ENCODE measurements at places on chromosomes 2 and 18.

GRCh38 chr2:177906041-177906718, 166.4 kb downstream of the PDE11A start:
- peak; percentile 54 for DNase-seq

DNA sequence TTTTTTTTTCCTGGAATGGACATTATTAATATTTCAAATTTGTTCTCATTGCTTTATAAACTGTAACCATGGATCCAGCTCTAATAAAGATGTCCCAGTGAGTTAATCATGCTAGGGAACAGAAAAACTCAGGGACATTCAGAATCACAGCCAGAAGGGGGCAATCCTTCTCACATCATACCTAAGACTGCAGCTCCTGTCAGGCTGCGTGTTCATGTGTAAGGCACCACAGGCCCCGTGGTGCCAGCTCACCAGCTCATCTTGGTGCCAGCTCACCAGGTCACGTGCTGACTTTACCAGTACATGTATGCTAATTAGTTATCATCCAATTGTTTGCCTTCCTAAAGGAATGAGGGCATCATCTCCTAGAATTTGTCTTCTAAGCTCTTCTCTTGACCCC, 84.7 kb upstream of the NEDD4L start:
- DNase-seq: no peak

- no peak for DNase-seq
Measured at GRCh38 chr18:36330435-36331052, 33.0 kb downstream of the FHOD3 start.

DNA sequence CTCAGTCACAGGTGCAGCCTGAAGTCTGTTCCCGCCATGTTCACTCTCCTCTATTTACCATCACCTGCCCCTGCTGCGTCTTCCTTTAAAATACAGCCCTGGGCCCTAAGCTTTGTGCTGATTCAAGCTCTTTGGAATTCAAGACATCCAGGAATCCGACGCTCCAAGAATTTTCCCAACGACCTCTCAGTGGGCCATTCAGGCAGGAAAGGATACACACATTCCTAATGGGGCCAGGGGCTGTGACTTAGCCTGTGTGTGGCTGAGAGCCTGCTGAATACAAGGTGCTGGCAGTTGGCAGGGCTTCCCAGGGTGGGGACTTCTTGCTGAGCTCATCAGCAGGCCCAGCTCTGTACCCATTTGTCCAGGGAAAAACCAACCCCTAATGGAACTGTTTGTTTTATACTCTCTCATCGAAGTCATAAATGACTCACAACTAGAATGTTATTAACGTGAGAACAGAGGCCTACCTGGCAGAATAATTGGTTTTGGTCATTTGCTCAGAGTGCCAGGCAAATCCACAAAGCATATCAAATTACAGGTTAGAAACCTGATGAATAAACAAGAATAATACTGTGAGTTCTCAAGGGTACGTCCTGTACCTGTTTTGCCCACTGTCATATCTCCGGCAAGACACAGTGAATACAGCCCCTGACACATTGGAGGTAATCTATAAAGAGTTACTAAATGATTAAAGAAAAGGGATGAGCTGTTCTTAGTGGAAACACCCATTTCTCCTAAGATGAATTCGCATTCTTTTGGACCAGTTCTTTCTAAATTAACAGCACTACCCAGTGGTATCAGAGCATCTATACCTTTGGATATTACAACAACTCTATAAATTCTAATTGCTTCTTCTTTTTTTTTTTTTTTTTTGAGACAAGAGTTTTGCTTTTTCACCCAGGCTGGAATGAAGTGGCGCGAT, 12.6 kb upstream of the KCMF1 start:
- no peak for DNase-seq

- no peak for DNase-seq
Measured at GRCh38 chr2:48183276-48183675, 277.0 kb upstream of the FBXO11 start.

- DNase-seq: no peak
Measured at GRCh38 chr2:42470706-42471105, 23.1 kb downstream of the KCNG3 start.

GRCh38 chr2:216632346-216632951, 771 bp upstream of the IGFBP2 start:
- no peak for DNase-seq

GRCh38 chr2:62254424-62255266, 58.7 kb downstream of the B3GNT2 start:
- DNase-seq: no peak

DNA sequence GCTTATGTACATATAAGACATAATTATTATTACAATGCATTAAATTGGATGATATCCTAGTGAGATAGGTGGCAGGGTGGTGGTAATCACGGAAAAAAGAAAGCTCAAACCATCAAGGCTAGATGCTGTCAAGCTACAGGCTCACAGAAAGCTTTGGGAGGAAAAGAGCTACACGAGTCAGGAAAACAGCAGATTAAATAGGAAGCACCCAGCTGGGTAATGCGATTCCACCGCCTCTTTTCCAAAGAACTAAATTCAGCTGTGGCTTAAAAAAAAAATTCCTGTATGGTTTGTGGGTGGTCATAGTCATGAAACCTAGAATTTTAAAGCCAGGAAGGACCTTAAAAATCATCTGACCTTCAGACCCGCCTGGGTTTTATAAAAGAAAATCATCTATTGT, 23.7 kb upstream of the PTPN4 start:
- no peak for DNase-seq

GRCh38 chr2:108228537-108228936, 11.2 kb upstream of the SULT1C3 start:
- DNase-seq: no peak

DNA sequence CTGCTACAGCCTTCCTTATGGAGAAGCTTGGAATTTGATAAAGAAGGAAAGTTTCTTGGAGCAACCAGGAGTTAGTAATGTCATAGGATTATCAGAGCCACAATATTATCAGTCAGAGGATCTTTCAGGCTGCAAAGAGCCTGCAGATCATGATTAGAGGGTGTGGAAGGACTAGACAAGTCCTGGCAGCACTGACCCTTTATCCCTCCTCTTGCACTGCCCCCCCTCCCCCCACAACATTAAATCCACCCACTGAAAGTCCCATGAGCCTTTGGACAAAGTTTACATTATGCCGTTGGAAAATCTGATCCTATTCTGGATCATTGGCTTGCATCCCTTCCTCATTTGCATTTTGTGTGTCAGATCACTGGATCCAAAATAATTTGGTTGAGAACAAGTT, 18.7 kb upstream of the IMPA2 start:
- DNase-seq: no peak

DNA sequence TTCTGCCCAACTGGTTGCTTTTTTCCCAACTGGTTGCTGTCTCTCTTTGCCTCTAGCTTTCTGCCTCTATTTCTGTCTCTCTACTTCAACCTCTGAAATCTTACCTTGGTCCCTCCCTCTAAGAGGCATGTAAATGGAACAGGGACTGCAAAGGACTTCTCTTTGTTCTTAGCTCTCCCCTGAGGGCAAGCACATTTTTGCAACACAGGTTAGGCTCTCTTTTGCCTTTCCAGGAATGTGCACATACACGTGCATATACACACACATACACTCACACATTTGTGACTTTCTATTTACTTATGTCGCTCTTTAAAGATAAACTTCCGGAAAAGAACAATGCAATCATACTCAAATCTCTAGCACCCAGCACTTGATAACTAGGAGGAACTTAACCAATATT, 262.6 kb upstream of the DDX18 start:
- DNase-seq: no peak

GRCh38 chr2:192953116-192953515, 758.4 kb upstream of the TMEFF2 start:
- DNase-seq: no peak
